Stimulated activated CD8-positive, alpha-beta memory T cell treated with anti-CD3 and anti-CD28 coated beads, Interleukin-7, amount 100 ng/mL, for 24 hours (primary cell): ENCODE measurements at places on chromosomes 7 and 10.

DNA sequence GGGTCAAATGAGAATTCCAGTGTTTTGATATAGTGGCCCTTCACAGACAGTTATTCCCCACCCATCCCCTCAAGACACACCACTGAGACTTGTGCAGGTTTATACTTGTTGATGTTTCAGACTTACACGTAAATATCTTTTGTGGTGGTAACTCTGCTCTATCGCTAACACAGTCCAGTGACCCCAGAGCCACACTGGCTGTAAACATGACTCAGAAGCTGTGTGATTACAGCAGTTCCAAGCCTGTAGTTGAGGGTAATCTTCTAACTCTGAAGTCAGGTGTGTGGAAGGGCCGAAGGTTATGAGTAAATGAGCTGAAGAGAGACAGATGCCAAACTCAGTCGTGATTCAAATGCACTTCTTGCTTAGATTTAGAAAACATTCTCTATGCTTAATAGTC, 19.4 kb downstream of the NOBOX start:
- DNase-seq: no peak

GRCh38 chr7:9505516-9505915, 1072.1 kb downstream of the NXPH1 start:
- DNase-seq: no peak

- DNase-seq: no peak
Observed at GRCh38 chr10:113991091-113991860, 52.4 kb upstream of the ADRB1 start.

DNA sequence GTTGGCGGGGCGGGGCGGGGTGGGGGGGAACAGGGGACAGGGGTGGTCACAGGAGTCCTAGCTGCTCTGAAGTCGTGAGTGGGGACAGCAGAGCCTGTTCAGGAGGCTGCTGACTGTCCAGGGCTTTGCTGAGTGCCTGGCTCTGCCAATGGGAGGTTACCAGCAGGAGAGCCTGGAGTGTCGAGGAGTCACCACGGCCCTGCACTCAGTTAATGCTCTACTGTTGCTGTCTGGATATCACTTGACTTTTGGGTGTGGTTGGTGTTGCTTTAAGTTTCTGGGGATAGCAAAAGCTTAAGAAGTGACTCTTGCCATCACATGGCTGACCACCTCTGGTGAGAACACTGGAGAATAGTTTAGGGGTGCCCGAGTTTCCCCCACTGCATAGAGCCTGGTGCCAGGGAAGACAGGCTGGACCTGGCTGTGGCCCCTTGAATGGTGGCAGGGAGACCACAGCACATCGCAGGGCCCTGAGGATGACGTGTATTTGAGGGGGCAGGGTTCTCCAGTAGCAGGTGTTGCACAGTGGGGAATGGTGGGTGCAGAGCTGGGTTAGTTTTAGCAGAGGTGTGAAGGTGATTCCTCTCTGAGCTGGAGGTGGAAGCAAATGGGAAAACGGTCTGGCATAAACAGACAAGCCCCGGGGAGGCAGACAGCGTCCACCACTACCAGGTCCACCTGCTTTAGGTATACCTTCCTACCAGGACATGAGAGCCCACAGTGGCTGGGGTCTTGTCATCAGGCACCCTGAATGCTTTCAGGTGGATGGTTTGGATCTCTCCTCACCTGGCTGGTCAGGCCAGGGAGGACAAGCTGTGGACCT, 54.2 kb upstream of the CAMK2B start:
- no peak for DNase-seq

DNA sequence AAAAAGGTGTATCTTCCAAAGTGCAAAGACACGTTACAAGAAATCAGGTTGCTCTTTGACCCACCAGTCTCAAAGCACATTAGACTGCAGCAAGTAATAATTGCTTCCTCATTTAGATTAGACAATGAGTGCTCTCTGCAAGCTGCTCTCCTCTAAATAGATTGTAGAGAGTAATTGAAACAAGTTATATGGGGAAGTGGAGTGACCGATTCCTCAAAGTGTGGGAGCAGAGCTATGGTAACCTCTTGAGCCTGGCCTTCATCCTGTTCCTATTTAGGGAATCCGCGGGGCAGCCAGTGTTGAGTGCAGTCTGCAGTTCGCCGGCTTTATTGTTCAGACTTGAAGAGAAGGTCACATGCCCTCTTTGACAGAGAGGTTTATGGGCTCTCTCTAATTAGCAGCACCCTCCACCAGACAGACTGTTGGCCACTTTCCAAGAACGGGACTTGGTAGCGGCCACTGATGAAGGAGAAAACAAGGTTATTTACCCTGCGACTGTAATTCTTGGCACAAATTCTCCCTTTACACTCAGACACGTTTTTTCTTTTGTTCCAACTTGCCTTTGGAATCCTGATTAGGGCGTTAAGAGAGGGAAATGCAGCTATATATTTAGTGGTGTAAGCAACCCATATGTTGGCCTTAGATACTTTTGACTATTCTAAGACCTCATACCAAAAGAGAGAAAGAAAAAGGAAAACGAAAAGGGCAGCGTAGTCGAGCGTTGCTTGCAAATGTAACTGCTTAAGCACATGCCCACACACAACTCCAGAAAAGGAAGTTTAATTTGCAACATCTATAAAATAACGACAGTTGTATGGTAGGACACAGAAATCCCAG, 107.5 kb downstream of the REEP3 start:
- DNase-seq: no peak

DNA sequence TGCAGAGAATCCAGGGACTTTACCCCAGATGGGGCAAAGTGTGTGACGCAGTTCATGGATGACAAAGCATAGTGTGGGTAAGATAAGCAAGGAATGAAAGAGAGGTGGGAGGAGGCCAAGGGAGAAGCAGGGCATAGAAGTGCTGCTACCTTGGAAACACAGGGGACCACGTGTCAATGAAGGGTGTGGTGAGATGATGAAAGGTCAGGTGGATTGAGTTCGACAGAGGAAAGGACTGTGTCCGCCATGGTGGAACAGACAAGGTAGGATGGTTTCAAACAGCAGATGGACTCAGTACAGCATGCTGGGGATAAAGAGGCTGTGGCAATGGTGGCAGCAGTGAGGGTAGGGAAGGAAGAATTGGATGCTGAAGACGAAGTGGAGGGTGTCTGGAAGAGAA, 32.7 kb downstream of the MEST start:
- no peak for DNase-seq

DNA sequence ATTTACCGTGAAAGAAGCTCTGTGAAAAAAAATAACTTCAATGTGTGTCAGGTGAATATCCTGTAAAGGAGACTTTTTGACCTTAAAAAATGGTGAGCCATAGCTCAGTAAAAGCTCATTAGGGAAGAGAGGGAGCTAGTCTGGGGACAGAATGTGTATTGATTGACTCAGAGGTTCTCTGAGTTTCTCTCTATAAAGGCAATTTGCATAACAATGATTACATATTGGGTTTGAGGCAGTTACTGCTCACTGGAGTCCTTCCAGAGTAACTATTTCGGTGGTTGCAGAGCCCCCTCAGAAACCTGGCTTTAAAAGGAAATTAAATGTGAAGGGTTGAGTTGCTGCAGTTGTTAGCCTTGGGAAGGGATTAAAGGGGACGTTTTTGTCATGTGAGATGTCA, 181.6 kb downstream of the GALNT17 start:
- DNase-seq: no peak

GRCh38 chr10:23693925-23694324, 255.1 kb downstream of the OTUD1 start:
- no peak for DNase-seq

GRCh38 chr7:28695300-28696295, 262.5 kb downstream of the TRIL start:
- DNase-seq: no peak

- DNase-seq: no peak
Observed at GRCh38 chr7:196778-197321, 4.5 kb downstream of the FAM20C start.

DNA sequence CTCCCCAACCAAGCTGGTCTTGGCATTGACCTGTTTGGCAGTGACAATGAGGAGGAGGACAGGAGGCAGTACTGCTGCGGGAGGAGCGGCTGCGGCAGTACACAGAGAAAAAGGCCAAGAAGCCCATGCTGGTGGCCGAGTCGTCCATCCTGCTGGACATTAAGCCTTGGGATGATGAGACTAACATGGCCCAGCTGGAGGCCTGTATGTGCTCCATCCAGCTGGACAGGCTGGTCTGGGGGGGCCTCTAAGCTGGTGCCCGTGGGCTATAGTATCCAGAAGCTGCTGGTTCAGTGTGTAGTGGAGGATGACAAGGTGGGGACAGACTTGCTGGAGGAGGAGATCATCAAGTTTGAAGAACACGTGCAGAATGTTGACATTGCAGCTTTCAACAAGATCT, 39.1 kb upstream of the ZNF273 start:
- DNase-seq: no peak
